ENCODE measurements at places on chromosomes 5 and 9.

DNA sequence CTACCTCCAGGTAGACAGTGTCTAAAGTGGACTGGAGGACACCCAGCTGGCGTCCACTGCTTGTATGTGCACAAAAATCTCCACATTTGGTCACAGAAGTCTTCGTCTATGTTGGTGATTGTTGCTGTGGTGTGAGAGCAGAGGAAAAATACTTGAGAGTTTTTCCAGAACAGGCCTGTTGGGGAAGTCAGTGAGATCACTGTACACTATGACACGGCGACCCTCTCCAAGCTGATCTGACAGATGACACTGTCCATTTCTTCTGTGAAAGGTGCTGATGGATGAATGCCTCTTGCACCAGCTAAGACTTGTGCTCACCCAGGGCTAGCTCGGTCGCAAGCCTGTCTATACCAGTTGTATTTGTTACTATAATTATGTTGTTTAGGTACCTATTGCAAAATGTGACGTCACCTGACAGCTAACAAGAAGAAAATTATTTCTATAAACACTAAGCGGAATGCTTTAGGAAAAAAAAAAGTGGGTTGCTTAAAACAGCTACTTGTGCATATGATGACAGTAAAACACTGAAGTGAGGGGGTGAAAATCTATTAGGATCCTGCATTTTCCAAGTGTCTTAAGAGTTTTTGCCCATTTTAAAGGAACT, 142.3 kb downstream of the ROR2 start:
- DNase-seq = no peak

DNA sequence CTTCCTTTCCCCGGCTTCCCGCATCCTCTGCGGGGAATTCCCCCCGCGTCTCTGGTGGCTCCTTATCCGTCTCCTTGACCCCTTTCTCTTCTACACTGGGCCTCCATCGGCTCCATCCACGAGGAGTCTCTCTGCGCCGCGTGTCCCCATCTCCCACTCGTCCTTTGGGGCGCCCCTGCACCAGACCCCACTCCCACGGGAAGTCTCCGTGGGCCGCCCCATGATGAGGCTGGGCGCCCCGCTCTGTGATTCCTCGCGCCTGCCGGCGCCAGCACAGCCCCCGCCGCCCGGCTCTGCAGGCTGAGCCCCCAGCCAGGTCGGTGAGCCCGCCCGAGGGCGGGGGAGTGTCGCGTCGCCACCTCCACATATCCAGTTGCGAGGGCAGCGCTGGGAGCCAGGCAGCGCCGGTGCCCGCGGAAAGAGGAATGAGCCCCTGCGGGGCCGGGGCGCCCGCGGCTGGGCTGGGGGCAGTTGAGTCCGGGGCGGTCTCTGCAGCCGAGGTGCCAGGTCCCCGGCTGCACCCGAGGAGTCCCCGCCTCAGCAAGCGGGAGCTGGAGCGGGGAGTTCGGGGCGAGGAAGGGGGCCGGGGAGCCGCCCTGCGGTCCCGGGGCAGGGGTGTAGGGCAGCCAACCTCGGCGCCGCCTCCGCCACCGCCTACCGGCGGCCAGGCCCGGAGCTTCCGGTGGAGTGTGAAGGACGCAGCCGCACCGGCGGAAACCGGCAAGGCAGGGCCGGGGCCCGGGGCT, 2.1 kb upstream of the TRAF1 start:
- no peak for DNase-seq

DNA sequence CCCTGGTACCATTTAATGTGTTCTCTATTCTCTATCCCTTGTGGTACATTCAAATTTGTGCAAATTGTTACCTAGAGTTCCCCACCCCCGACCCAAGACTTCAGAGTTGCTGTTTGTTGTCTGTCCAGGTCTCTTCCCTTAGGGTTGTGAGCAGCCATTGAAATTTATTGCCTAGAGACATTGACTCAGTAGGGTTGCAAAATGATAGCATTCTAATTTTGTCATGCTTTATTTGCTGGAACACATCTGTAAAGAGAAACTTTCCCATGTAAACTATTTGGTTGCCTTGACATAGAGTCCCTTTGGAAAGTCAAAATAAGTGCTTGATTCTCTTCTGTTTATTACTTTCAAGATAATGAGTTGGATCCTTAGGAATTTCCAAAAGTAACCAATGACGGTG, 91.7 kb upstream of the KLF9 start:
- no peak for DNase-seq

DNA sequence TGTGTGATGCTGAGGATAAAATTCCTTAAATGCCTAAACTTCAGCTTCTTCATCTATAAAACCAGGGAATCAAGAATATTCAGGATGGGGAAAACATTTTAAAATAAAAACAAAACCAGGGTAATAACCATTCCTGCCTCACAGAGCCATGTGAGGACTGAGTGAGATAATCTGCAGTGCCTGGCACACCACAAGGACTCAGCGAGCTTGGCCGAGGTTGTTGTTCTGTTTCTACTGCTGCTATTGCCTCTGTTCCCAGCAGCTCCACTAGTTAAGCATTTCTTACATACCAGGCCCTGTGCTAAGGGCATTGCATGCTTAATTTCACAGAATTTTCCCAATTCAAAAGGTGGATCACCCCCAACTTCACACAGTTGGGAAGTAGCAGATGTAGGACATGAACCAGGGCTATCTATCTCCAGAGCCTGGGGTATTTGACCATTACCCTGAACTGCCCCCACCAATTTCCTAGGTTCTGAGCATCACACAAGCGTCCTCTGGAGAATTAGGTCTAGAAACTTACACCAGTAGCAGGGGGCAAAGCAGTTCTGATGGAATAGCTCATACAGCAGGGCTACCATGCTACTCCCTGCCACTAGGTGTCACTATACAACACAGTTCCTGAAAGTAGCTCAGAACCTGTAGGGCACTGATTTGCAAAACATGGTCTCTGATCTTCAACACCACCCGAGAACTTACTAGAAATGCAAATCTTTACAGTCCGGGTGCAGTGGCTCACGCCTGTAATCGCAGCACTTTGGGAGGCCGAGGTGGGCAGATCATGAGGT, 74.3 kb downstream of the LRSAM1 start:
- DNase-seq = no peak

GRCh38 chr5:113320273-113320780, 114.5 kb downstream of the TSSK1B start:
- DNase-seq = no peak

- DNase-seq = no peak
Measured at GRCh38 chr5:53334431-53334941, 145.9 kb upstream of the FST start.

DNA sequence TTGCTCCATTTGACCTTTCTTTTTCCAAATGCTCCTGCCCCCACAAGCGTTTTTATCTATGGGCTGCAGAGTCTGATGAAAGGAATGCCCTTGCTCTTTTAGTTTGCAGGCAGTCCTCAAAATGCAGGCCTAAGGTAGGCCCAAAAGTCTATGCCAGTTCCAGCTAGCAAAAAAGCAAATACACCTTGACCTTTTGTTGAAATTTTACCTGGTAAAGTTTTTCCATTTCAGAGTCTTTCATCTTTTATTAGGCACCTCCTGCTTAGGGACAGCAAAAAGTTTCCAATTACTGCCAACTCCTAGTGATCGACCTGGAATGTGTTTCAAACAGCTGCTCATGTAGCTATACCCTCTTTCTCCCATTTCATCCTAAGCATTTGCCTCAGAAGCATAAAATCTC, 2.7 kb upstream of the LEAP2 start:
- DNase-seq = no peak

GRCh38 chr5:68047035-68047434, 168.5 kb upstream of the PIK3R1 start:
- no peak for DNase-seq

- no peak for DNase-seq
Measured at GRCh38 chr5:36060420-36060887, 6.2 kb downstream of the UGT3A2 start.

GRCh38 chr5:149466457-149466972, 84.7 kb downstream of the CSNK1A1 start:
- DNase-seq = no peak

- DNase-seq = no peak
Measured at GRCh38 chr9:71762900-71763653, 5.2 kb downstream of the CEMIP2 start.

DNA sequence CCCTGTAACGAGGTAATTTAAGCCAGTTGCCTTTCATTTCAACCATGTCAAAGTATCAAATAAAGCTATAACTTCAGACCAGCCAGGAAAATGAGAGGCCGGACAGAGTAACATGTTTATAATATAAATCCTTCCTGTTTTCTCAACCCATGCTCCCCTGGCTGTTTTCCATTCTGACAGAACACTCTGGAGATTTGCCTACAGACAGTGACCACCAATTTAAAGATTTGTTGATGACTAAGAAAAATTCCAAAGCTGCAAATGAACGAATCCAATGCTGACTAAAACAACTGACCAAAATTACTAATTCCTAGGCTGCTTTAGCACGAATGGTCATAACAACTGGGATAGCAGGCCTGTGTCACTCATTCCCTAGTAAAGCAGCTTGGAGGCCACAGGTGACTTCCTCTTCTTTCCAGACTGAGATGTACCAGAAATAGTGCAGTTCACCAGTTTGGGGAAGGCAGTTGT, 141.4 kb downstream of the AOPEP start:
- DNase-seq = no peak

DNA sequence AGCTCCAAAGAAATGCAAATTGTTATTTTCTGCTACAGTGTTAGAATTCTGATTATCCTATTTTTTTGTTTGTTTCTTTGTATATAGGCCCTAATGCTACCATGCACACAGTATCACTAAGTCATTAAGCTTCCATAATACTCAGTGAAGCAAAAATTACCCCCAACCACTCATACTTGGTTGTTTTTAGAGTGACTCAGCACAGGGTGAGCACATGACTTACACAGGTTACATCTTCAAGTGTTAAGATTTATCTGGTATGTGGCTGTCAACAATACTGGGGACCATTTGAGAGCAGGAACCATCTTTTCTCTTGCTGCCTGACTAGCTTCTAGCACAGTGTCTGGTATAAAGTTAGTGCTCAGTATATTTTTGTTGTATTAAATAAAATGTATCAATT, 255.8 kb upstream of the SLC24A2 start:
- no peak for DNase-seq

DNA sequence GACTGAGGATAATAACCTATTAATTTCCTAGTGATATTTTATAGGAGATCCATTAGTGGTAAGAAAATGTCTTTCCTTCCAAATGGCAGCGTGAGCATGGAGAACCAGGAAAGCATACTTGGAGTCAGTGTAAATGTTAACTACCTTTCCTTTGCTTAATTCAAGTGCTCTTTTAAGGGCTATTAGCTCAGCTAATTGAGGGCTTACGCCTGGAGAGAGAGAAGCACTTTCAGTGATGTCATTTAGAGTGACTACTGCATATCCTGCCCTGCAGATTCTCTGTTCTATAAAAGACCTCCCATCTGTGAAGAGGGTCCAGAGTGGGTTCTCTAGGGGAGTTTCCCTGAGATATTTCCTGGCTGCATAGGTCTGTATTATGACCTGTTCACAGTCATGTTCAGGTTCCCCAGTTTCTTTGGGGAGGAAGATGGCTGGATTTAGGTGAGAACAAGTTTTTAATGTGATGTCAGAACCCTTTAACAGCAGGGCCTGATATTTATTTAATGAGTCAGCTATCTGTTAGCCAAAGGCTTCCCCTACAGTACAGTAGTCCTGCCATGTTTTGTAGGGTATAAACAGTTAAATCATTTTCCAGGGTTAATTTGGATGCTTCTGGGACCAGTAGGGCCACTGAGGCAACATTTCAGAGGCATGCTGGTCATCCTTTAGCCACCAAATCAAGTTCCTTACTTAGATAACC, 89.6 kb downstream of the TRIM36 start:
- DNase-seq = no peak

DNA sequence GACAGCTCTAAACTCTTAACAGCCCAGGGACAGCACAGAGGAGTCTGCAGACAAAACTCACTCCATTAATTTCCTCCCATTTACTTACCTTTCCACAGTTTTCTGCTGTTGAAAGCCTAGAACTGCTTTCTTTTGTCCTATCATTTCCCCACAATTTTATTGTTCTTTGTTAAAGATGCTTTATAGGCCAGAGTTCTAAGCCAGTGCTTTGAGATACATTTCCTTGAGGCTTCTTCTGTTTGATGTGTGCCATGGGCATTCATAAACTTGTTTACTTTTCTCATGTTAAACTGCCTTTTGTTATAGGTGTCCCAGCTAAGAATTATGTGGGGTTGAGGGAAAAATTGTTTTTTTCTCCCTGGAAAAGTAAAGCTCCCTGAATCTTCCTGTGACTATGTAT, 25.9 kb upstream of the SUB1 start:
- DNase-seq = no peak

GRCh38 chr5:132865668-132866341, 464 bp downstream of the GDF9 start:
- DNase-seq = no peak

GRCh38 chr5:53069626-53070025, 39.9 kb downstream of the MOCS2 start:
- no peak for DNase-seq

- DNase-seq = no peak
Measured at GRCh38 chr9:82418334-82418733, 429.8 kb downstream of the SPATA31D1 start.

DNA sequence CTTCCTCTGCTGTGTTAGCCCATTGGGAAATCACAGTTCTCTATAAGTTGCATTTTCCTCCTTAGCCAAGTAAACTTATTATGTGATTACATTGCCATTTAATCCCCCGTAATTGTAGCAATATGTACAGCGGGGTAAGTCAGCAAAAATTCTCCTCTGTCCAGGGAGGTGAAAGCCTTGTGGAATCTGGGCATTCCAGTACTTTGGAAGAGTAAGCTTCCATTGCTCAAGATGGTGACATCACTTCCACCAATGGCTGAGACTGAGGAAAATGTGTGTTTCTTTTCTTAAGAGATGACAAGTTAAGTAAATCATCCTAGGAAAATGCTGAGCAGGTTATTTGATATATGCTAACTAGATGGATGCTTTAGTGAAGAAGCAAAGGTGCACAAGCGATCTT, 436.7 kb downstream of the CETN3 start:
- no peak for DNase-seq

GRCh38 chr5:16888694-16889124, 47.4 kb downstream of the MYO10 start:
- no peak for DNase-seq

DNA sequence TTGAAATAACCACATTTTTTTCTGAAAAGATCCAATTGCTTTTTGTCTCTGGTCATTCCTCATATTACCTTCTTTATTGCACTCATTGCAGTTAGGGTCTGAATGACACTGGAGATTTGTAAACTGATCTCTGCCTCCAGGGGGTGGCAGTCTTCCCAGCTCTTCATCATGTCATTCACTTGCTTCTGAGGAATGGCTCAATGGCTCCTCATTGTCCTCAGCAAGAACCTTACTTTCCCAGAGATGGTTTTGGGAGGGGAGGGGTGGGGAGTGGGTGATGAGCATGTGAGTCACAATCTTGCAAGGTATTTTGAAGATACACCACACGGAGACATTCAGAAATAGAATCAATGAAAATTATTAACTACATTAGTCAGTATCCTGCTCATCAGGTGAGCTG, 159.8 kb upstream of the GAS1 start:
- no peak for DNase-seq

- no peak for DNase-seq
Measured at GRCh38 chr9:76619197-76619596, 145.0 kb upstream of the PCA3 start.

DNA sequence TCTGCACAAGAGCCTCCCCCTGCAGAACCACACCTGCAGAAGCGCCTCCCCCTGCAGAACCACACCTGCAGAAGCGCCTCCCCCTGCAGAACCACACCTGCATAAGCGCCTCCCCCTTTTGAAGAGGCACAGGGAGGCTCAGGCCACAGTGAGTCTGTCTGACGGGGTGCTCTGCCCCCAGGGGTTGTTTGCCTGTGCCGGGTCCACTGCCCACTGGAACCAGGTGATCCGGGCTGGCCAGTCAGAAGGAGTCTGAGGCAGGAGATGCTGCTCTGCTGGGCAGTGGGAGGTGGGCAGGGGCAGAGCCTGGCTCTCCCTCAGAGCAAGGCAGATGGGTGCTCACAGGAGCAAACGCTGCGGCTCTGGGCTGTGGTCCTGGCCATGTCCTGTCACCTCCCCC, 60.8 kb upstream of the RNU6ATAC start:
- no peak for DNase-seq
